ENCODE measurements at places on chromosomes 5 and 9.
A peak's percentile ranks its signal among the peaks of the same experiment; 100 is the strongest.

- peak; percentile 54 for DNase-seq
These were observed 11.0 kb downstream of the RNF145 start for GRCh38 chr5:159198063-159199036.

GRCh38 chr9:128703616-128704355 is 1.5 kb downstream of the PKN3 start:
- no peak for DNase-seq

DNA sequence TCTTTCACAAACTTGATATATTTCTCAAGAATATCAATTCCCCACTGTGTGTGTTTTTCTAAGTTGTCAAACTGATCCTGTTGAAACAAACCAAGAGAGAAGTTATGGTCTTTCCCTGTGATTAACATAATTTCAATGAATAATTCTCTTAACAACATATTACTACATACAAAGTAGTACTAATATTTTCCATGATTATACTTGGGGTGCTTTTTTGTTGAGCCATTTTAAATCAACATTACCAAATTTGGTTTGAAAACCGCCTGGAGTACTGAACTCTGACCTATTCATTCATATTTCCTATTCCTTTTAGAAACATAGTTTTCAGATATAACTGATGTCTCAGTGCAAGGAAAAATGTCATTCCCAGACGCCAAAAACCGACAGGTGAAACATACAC is 48.1 kb downstream of the FNBP1 start:
- no peak for DNase-seq

- DNase-seq, result no peak
These were observed 209.9 kb downstream of the SEMA5A start for GRCh38 chr5:9335754-9336495.

GRCh38 chr5:82362636-82363035 is 84.5 kb upstream of the RPS23 start:
- no peak for DNase-seq

DNA sequence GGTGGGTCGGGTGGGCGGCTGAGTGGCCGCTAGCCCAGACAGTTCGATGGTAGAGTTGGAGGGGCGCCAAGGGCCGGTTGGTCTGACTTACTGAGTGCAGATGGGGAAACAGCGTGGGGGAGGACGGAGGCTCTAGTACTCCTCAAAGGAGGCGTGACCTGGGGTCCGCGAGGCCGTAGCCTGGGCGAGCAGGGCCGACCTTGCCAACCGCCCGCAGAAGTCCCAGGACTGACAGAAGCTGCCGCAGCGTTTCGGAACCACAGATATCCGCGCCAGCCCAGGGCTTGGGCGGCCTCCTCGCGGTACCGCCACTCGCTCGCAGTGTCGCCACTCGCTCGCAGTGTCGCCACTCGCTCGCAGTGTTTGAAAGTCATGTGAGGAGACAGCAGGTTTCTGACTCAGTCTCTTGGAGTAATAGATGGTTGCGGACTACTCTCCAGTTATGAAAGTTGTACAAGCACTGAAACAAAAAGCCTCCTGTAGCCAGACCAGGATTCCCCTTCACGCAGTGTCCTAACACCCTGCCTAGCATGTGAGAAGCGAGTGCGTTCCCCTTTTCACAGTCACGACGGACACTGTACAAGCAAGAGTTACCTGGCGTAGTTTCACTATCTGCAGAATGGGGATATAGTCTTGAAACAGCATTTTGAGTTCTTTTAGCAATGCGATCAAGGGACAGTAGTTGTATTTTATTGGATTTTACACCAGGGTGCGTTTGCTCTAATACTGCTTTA is 674 bp downstream of the TMEM38B start:
- peak; percentile 26 for DNase-seq

DNA sequence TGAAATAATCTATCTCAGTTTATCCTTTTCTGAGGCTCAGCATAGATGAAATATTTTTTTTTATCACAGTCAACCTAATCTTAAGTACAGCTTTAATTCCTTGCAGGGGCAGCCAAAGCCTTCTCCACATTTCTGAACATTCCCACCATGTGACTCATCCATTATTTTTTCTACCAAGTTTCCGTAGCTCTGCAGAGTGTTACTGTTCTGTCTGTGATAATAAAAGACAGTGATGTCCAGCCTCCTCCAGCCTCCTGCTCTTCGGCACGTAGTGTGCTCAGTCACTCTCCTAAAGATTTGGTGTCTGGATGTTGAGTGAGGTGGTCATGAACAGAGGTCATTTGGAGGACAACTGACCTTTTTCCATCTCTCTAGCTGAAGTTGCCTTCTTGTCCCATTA is 338.1 kb upstream of the ADAMTS16 start:
- no peak for DNase-seq

- no peak for DNase-seq
These were observed 57.9 kb downstream of the SHB start for GRCh38 chr9:38010918-38011704.

GRCh38 chr5:119378075-119378700 is 22.4 kb downstream of the TNFAIP8 start:
- DNase-seq, result no peak

DNA sequence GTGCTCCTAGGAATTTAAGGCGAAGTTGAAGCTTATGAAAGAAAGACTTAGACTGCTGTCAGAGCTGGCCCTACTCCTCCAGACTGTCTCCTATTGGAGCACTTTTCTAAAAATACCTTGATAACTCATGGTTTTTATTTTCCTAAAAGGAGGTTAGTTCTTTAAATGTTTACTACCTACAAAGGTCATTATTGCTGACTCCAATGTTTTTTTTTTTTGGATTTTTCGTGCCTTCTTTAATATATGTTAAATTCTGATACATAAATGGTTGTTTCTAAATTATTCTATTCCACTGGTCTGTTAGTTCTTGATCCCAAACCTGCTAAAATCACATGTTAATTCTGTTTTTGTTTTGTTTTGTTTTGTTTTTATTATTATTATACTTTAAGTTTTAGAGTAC is 227.6 kb upstream of the FTMT start:
- DNase-seq, result no peak

GRCh38 chr5:133713751-133714150 is 101.4 kb upstream of the FSTL4 start:
- DNase-seq, result no peak

- DNase-seq, result no peak
These were observed 581.0 kb upstream of the RORB start for GRCh38 chr9:73916016-73916673.

- no peak for DNase-seq
These were observed 21.3 kb downstream of the SLC12A7 start for GRCh38 chr5:1090538-1090937.

GRCh38 chr9:8346296-8346695 is 546.7 kb upstream of the DMAC1 start:
- DNase-seq, result no peak

GRCh38 chr9:107541523-107541922 is 52.0 kb upstream of the KLF4 start:
- DNase-seq, result no peak

GRCh38 chr9:107734256-107735013 is 244.9 kb upstream of the KLF4 start:
- no peak for DNase-seq

GRCh38 chr5:67746103-67746502 is 469.5 kb upstream of the PIK3R1 start:
- DNase-seq, result no peak

DNA sequence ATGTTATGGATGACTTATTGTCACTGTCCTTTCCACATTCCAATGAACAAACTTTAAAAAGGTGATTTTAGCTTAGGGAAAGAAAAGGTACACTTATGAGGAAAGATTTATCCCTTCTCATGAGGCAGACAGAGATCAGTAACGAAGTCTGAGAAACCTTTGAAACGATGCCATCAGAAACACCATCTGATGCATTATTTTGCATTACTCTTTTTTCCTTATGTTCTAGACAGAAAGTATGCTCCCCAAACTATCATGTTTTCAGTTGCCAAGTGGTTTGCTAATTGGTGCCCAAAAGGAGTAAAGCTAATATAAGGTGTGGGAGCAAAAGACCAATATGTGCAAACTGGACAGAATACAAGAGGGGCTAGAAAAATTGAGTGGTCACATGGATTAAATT is 397.7 kb upstream of the RIOK2 start:
- DNase-seq, result no peak

DNA sequence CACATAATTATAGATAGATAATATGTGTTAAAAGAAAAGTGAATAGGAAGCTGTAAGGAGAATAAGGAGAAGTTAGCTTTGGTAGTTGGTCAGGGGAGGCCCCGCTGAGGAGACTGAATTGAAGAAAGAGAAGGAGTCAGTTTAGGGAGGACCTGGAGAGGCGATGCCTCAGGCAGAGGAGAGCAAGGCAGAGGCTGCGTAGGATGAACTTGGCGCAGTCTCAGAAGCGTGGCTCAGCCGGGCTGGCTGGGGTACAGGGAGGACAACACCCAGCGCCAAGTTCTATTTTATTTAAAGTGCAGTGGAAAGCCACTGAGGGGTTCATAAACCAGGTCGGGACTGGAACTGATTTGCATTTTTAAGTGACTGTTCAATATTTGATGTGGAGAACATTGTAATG is 68.5 kb downstream of the PTCD2 start:
- no peak for DNase-seq

- DNase-seq, result no peak
These were observed 175.3 kb downstream of the SLF1 start for GRCh38 chr5:94793816-94794198.

GRCh38 chr5:121273833-121274433 is 577.7 kb upstream of the FTMT start:
- DNase-seq, result no peak

DNA sequence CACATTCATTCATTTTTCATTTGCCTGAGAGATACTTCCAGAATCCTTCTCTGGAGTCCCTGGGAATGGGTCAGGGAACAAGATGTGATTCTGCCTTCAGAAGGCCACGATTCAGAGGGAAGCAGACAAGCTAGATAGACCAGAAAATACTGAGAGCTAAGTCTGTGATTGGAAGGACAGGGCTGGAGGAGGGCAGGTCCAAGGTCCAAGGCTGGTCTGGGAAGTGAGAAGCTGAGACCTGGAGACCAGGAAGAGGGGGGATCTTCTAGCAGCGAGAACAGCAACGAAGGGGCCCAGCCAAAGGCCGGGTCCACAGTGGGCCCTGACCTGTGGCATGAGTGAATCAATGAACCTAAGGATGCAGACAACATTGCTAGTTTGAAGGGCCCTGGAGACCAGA is 4.1 kb upstream of the IER5L start:
- DNase-seq, result no peak

DNA sequence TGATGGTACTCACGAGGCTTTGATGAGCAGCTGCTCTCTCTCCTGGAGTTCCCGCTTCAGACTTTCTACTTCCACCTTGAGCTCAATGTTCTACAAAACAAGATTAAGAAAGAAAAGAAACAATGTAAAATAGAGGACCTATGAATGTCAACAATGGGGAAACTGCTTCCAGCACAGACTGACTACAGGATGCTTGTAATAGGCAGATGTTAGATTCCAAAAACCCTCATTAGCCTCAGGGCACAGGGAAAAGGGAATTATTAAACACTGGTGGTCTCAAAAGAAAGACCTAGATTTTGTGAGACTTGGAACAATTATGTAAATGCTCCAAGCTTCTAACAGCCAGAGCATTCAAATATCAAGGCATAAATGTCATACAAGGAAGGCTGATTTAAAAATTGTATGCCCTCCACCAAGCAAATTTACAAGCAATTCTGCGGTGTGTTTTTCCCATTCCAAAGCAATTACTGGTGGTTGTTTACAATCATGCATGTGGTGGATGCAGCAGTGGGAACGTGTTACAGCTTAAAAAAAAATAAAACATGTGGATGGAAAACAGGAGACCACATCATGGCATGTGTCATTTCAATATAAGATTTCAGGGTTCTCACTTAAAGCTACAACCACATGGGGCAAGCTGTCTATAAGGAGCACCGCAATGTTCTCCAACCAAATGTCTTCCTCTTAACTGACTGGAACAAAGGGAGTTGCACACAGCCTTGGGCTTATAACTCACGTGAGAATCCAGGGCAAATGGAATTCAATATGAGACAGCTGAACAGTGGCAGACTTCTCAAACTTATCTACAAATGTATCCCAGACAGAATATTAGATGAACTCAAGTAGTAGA is 34.0 kb downstream of the CDK5RAP2 start:
- DNase-seq, result no peak

DNA sequence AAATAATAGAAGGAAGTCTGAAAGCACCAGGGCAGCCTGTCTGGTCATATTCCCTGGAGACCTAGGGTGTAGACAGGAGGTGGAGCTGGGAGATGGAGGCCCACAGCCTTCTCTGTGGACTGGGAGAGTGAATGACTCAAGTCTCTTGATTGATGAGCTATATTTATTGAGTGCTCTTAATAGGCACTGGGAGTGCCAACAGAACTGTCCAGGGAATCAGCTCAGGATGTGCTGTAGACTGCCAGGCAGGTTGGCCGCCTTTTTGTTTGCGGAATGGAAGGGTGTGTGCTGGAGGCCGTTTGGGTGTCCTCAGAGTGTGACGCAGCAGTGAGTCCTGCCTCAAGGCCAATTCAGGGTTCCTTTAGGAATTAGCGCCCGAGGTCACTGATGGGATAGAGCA is 33.4 kb upstream of the POMT1 start:
- no peak for DNase-seq

- DNase-seq, result no peak
These were observed 97.1 kb upstream of the ZNF608 start for GRCh38 chr5:124843596-124843899.

- DNase-seq, result no peak
These were observed 35.4 kb downstream of the RIGI start for GRCh38 chr9:32490601-32491000.

GRCh38 chr9:34158362-34158869 is 20.4 kb upstream of the UBAP1 start:
- DNase-seq, result no peak

GRCh38 chr9:136807281-136808074 is at the start of gene RABL6:
TSS of gene RABL6 (plus strand) at chr9:136807948. CDS start at chr9:136808197, 249 bp downstream.
- DNase-seq, result peak; percentile 97
